ENCODE measurements at places on chromosomes 3 and 15.

GRCh38 chr3:114327665-114328064 lies 33.8 kb downstream of the TIGIT start:
- no peak for DNase-seq

- DNase-seq: no peak
These were observed 13.9 kb upstream of the DPPA4 start for GRCh38 chr3:109351231-109351630.

DNA sequence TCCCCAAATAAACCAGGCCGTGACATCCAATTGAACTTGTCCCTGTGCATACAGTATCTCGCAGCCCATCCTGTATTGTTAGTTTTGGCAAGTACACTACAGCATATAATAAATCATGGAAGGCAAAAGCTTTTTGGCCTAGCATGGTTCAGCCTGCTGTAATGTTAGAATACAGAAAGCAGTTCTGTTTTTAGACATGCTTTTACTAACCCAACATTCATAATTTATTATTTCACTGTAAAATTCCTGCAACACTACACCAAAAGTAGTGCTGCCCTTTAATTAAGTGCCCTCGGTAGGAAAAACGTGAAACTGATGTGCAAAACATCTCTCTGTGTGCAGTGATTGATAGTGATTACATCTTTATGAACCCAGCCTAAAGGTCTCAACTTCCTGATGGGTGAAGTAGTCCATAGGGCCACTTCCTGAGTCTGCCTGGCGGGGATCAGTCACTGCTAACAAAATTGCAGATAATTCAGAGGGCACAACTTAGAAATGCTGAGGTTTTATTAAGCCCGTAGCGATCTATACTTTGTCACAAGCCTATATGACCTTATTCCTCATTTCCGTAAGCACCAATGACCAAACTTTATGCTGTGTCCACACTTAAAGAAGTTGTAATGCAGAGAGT lies 227.8 kb downstream of the CDIN1 start:
- no peak for DNase-seq

DNA sequence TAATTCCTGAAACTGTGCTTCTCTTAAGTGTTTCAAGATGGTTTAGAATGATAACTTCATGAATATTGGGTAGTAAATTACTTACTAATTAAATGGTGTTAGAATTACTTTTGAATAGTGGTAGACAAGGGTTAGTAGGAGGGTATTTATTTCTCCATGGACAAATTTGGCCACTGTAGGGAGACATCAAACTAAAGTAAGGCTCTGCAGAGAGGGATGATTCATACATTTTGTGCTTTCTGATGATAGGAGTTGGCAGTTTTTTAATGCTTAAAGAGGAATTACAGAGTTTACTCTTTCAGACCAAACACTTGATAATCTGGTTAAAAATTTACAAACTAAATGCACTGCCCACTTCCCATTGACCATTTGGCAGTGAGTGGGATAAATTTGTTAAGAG lies 127.6 kb downstream of the NAALADL2 start:
- peak; percentile 14 for DNase-seq

- DNase-seq: peak; percentile 34
These were observed 39.4 kb upstream of the FRMD4B start for GRCh38 chr3:69425249-69425648.
